Spleen (tissue), 13 donors: ENCODE measurements at places on chromosomes 1 and 21. TPM values are rescaled to one million over a fixed set of nuclear protein-coding genes. Genes with fewer than 3 reads are reported as not detected.

Gene CYP4A22
- not detected for polyA plus RNA-seq

Gene CLDN17
- not detected for polyA plus RNA-seq

Gene KRTAP10-8
- polyA plus RNA-seq = not detected

Gene CADM3
- polyA plus RNA-seq = 4.5 TPM

Gene PCSK9
- polyA plus RNA-seq = not detected

Gene ZNF362
- 14.8 TPM for polyA plus RNA-seq

Gene KRTAP20-2
- polyA plus RNA-seq = not detected

Gene GJB4
- not detected for polyA plus RNA-seq

Gene LCE1E
- not detected for polyA plus RNA-seq
